BJ (cell line): ENCODE measurements at places on chromosomes 2 and 18.
A peak's percentile ranks its signal among the peaks of the same experiment; 100 is the strongest.

- no peak for DNase-seq
Measured at GRCh38 chr2:105864262-105864661, 119.5 kb downstream of the NCK2 start.

DNA sequence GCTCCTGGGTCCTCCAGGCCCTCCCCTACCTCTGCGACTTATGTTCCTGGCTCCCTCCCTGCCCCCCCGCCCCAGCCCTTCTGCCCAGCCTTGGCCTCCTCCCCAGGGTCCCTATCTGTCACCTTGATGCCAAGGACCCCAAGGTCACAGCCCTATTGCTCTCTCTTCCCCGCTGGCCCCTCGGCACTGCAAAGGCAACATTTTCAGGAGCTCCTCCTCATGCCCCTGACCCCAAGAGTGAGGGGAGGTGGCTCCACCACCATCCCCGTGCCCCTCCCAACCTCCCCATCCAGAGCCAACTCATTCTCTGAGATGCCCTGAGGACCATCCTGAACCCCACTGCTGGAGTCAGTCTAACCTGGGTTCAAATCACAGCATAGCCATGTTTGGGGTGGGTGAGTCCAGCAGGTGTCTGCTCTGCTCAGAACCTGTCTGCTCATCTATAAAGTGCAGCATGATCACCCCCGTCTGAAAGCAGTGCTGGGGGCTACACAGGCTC lies 11.7 kb downstream of the LIMS2 start:
- DNase-seq: no peak

GRCh38 chr18:44039826-44040225 lies 640.9 kb upstream of the SETBP1 start:
- no peak for DNase-seq

GRCh38 chr2:50646226-50646625 lies 385.7 kb downstream of the NRXN1 start:
- no peak for DNase-seq

GRCh38 chr2:120855855-120856405 lies 120.3 kb downstream of the GLI2 start:
- DNase-seq: no peak

DNA sequence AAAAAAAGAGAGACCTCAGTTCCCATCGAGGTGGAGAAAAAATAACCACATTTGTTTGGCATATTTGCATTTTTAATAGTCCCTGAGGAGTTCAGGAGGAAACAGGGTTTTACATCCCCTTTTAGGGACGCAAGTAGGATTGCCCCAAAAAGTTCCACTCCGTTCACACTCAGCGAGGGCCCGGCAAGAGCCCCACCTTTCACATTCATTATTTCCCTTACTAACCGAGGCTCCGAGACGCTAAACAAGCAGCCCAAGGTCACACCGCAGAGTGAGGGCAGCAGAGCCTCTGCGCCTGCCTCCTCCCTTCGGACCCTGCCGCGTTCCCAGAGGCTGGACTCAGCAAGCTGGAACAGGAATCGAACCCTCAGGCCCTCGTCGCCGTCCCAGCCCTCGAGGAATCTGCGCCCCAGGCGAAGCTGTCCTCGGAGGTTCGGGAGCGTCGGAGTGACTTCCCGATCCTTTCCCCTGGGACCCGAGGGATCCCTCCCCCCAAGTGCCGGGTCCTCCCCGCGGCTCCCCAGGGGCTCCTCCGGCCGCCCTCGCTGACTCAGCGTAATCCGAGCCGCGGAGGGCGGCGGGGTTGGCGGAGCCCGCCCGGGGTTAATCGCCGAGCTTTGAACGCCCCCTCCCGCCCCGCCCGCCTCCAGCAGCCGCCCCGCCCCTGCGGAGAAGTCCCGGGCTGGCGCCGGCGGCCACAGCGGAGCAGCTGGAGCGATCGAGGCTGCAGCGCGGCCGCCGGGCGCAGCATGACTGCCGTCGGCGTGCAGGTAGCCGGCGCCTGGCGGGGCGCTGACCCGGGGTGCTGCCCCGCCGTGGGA lies at the start of gene TMEM37:
TMEM37 (plus strand) TSS at position 700 of the 821 bp plus-strand sequence; CDS start at position 750, 50 bp downstream.
- DNase-seq: no peak

DNA sequence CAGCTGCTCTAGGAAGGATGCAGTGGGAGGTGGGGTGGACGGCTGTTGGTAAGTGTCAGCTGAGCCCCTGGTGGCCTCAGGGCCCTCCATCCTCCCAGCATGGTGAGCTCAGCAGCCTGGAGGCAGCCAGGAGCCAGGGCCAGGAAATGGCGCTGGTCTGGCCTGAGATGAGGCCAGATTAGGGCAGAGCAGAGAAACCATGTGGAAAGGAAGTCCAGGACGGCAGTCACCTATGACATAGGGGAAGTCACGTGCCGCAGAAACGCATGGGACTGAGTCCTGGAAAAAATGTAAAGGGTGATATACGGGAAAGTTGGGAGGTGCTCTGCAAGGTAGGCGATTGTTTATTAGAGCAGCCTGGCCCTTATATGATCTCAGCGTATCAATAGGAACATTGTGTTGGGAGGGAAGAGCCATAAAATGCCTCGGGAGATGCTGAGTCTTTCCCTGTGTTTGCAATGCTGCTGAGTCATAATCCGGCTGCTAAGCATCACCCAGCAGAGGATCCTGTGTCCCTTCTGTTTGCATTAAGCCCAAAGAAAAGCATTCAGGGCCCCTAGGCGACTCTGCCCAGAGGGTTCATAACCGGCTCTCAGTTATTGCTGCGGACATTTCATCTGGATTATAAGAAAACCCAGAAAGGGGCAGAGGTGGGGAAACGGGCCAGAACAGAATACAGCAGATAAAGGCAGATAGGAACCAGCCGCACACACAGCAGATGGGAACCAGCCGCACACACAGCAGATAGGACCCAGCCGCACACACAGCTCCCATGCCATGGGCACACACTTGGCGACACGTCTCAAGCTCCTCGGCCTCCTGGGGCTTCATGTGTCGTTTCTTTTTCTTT lies 30.3 kb upstream of the B3GNT7 start:
- peak; percentile 56 for DNase-seq

DNA sequence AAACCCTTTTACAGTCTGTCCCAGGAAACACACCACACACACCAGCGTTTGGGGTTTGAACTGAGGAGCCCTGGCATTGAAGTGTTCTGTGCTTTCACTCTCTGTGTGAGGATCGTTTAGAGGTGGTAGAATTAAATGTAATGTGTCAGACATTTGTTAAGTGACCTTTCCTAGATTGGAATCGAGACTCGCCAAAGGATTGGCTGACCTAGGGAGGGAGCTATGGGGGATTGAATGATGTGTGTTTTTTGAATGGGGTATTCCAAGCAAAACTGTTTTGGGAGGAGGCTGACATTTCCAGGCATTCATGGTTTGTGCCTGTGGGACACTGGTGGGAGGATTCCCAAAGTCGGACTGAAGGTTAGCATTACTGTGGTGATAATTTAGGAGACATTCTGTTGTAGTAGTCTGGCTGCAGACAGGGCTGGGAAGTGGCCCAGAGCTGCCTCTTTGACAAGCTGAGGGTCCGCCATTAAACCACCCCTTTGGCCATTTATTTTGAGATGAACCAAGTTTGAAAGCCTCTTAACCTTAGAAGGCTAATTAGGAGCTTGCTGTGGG lies 1.7 kb downstream of the MYO1B start:
- DNase-seq: no peak

DNA sequence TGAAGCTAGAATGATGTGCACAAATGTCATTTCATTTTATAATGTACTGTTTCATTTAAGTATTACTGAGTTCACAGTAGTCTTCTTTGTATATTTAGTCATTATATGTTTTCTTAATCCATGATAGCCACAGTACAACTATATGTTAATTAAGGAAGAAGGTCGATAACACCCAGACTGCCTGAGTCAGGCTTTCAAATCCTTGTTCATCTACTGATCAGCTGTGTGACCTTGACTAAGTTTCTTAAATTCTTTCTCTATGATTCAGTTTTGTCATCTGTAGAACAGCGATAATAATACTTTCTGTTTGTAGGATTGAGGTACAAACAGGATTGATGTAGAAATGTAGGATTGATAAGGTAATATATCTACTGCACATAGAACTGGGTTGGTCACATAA lies 5.4 kb downstream of the GCC2 start:
- no peak for DNase-seq

GRCh38 chr2:215542690-215543089 lies 106.8 kb upstream of the FN1 start:
- no peak for DNase-seq

DNA sequence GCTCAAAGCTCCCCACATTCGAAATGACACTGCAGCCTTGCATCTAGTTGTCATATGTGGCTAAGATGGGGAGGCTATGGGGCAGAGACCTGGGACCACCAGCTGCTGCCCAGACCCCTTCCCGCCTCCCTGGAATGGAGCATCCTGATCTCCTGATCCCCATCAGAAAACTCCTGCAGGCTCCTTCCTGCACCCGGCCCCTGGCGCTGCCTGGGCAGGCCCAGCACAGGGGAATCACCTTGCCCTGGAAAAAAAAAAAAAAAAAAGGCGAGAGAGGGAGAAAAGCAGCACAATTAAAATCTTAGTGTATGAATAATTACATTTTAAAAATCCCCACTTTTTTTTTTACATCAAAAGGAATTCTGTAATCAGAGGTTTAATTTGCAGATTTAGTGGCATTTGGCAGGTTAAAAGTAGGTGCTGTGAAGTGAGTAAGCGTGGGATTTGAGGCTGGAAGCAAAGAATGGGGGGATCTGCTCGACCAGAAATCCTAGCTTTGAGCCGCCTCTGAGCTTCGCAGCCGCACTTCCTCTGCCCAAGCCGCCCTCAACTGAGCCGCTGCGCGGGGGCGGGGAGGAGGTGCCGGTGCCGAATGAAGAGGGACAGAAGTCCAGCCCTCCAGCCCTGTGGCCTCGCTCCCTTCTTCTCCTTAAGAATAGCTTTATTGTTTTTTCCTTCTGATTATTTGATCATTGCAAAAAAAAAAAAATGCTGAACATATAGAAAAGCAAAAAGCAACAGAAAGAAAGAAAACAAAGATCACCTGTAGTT lies 30.0 kb downstream of the THNSL2 start:
- DNase-seq: no peak

- DNase-seq: no peak
Measured at GRCh38 chr18:56108478-56109367, 520.7 kb upstream of the TCF4 start.

DNA sequence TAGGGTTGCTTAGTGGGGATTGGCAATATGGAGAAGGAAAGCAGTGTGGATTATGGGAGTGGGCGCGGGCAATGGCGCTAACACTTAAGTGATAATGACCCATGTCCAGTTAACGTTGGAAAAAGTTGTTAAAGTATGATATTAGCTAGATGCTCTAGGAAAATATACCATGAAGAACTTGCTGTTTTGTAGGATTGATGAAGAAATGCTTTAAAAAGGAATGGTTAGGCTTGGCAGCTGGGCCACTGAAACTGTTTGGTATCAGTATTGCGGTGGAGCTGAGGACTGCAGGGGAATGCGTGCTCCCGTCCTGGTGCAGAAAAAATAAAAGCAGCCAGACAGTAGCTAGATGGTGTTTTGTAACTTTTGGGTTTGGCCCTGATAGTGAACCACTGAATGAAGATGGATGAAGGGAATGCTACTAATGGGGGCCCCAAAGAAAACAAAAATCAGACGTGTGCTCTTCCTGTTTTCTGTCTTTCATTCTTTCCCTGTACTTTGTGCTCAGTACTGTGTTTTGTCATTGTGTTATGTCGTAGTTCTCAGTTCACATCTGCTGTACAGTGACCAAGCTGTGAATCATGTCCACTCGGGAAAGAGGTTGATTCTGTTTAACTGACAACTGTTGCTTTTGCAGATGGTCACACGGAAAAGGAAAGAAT lies 999 bp downstream of the INSIG2 start:
- DNase-seq: no peak

GRCh38 chr18:24918257-24918656 lies 433.7 kb downstream of the ZNF521 start:
- no peak for DNase-seq

- DNase-seq: no peak
Measured at GRCh38 chr2:79876430-79876829, 363.6 kb downstream of the CTNNA2 start.

DNA sequence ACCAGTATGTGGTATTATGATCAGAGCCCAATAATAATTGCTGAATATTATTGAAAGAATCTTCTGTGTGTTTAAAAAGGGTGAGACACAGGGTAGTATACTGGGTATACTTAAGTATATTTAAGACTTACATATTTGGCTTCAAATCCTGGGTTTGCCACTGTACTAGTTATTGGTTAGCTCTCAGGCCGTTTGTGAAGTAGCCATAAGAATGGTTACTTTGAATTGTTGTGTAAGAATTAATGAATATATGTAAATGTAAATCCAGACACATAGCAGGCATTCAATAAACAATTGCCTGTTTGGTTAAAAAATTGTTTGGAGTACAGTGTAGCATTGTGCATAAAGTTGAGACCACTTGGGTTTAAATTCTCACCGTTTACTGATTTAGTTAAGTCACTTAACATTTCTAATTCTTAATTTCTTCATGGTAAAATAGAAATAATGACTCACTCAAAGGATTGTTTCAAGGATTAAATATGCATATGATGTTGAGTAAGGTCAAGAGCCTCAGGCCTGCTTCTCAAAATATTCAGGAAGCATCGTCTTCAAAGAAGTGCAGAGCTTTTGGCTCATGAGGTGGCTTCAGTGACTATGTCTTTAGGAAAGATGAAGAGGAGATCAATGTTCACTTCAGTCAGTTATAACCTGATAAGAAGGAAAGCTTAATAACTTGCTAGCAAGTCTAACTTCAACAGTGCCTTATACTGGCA lies 207.9 kb upstream of the NT5C1B start:
- DNase-seq: no peak

DNA sequence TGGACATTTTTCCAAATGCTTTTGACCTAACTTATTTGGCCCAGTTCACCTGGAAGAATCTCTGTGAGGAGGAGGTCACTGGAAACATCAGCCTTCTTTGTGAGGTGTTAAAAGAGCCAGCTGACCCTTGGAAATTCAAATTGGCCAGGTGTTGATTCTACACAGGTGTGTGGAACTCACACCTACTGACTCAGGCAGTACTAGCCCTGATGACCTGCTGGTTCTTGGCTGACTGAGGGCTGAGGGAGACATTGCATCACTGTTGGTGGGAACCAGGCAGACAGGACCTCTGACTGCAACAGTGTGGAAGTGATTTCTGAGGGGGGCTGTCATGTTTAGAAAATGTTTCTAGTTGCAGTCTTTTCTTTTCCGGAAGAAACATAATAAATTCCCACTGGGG lies 242.2 kb upstream of the LRRTM1 start:
- no peak for DNase-seq

- no peak for DNase-seq
Measured at GRCh38 chr2:62305421-62306176, 109.7 kb downstream of the B3GNT2 start.

GRCh38 chr2:29119211-29119610 lies 4.0 kb downstream of the CLIP4 start:
- DNase-seq: no peak

GRCh38 chr2:100392715-100393114 lies 24.8 kb downstream of the CHST10 start:
- no peak for DNase-seq

DNA sequence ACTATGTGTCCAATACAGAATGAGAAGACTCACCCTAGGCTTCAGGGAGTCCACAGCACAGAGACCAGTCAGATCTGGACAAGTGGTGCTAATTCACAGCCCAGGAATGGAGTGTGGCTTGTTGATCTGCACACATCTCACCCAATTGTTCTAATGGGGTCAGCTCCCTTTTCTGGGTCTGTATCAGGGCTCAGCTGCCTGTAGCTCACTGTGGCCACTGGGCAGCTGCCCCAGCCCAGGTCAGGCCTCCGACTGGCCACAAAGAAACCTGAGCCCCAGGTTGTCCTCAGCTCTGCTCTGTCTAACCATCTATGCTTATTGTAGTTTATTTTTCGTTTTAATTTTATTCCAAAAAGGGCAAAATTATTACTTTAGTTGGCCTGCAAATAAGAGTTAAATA lies 202.3 kb upstream of the RAB6C start:
- DNase-seq: no peak
